Fibroblast of skin of back (primary cell): ENCODE measurements at places on chromosomes 16 and 17.

DNA sequence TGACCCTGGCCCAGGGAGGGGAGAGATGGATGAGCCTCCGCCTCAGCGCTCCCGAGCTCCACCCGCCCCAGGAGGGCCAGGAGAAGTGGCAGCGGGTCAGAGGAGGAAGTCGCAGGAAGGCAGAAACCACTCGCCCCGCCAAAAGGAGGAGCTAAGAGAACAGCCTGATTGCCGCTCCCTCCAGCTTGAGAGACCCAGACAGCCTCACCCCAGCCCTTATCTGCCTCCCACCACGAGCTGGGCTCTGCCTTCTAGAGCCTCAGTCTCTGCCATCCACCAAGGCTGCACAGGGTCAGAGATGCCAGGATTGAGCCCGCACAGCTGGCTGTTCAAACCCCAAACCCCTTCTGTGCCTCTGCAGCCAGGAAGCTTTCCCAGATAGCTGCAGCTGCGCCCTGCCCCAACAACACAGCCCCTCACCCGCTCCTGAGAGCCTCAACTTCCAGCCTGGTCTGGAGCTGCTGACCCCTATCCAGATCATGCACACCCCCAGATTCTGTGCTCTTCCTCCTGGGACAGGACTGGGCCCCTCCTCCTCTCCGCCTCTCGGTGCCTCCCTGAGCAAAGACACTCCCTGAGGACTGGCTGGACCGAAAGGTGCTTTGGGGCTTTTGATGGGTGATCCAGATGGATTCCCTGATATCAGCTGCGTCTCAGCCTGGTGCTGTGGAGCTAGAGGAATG is 1.0 kb upstream of the ATP2A3 start:
- DNase-seq, result peak; percentile 45

GRCh38 chr17:7221278-7222092 is 1.7 kb downstream of the ACADVL start:
- no peak for DNase-seq

DNA sequence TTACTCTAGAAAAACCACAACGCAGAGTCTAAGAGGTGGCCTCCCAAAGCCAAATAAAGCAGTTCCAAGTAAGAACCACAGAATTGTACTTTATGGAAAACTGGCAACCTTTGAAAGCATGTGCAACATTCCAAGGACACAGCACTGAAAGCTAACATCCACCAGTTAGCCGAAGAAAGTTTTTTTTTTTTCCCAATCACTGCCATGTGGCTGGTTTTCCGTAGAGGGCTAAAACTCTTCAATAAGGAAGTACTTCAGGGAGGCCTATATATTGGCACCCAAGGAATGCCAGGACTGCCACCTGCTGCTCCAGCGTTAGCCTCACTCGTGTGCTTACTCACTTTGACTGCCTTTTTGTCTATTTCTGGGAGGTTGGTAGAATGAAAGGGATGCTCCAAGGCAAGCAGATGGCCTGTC is 25.2 kb downstream of the CEP95 start:
- no peak for DNase-seq

- DNase-seq, result peak; percentile 26
Observed at GRCh38 chr17:72510351-72511016, 389.7 kb downstream of the SOX9 start.

- no peak for DNase-seq
Observed at GRCh38 chr17:19399750-19400450, 11.1 kb upstream of the RNF112 start.

GRCh38 chr16:70582280-70582978 is 58.8 kb downstream of the SF3B3 start:
- DNase-seq, result no peak

DNA sequence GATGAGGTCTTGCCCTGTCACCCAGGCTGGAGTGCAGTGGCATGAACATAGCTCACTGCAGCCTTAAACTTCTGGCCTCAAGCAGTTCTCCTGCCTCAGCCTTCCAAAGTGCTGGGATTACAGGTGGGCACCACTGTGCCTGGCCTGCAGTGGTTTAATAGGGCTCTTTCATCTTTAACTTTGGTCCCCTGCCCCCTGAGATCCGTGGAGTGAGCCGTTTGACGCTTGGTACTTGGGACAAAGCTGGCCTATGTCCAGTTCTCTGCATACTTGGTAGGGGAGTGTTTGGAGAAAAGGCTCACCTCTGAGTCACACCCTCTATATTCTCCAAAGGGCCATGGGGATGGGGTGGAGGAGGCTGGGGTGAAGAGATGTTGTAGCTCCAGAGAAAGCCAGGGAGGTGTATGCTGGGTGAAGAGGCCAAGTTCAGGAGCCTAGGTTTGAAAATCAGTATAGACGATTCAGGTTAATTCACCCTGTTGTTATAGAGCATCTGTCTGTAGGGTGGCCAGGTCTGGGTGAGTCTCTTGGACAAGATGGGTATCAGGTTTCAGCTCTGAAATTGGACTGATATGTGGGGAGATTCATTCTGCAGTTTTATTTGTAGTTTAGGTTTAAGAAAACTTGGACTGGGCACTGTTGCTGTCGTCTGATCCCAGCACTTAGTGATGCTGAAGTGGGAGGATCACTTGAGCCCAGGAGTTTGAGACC is 17.6 kb downstream of the ABCC1 start:
- peak; percentile 93 for DNase-seq

DNA sequence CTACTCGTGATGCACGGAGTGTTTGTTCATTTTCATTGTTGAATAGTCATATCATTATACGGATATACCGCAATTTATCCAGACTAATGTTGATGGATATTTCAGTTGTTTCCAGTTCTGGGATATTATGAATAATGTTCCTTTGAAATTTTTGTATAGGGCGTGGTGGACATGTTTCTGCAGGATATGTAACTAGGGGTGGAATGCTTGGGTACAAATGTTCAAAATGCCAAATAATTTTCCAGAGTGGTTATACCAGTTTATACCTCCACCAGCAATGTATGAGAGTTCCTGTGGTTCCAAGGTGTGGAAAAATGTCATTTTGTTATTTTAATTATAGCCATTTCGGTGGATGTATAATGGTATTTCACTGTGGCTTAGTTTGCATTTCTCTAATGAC is 53.6 kb downstream of the NUP88 start:
- no peak for DNase-seq

- DNase-seq, result no peak
Observed at GRCh38 chr16:11499295-11500089, 87.2 kb downstream of the LITAF start.
